ENCODE measurements at places on chromosomes 1 and 21.

- DNase-seq: no peak
Measured at GRCh38 chr1:5238351-5239130, 584.1 kb downstream of the AJAP1 start.

- no peak for DNase-seq
Measured at GRCh38 chr1:24263746-24264145, 55.4 kb upstream of the GRHL3 start.

DNA sequence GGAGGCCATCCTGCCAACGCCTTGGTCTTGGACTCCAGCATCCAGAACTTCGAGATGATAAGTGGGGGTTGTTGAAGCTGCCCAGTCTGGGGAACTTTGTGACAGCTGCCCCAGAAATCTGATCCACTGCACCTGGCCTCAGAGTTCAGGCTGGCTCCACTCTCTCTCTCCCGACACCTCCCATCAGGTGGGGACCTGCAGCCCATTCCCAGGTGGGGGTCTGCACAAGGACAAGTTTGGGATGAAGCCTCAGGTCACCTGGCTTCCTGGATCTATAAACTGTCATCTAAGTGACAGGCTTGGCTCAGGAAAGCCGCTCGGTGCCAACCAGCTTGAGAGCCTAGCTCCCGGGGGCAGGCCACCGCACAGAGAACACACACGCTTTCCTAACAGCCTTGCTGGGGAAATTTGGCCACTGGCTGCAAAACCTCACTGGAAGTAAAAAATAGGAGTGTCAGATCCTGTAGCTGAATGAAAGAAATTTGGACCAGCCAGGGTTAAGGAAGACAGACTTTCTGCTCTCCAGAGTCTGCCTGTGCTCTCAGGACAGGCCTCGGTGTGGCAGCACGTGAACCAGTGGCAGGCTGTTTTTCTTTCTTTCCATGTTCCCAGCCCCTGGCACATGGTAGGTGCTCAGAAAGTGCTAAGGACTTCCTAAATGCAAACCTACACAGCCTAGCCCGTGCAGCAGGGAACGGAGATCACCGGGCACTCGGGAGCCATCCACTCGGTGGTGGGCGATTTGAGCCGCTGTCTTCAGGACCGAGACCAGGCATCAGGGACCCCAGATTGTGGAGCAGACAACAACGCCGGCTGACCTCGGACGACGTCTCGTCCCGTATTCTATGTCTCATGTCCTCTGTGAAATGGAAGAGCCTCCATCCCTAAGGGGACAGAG is 42.6 kb upstream of the LBR start:
- DNase-seq: no peak

DNA sequence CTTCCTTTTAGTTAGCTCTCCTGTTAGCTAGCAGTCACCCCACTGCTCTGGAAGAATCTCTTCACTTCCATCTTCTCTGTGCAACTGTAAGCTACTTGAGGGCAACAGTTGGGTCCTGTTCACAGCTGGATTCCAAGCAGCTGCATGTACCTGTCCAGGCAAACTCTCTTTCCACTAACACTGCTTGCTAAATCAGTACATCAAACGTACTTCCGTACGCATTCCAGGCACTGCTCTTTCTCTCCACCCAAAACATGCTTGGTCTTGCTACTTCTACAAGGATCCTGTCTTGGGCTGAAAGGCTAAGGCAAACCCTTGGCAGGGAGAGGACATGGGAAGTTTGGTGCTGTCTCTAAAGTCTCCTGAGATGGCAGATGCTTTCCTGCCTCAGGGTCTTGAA is 139.2 kb upstream of the CACNA1E start:
- no peak for DNase-seq

DNA sequence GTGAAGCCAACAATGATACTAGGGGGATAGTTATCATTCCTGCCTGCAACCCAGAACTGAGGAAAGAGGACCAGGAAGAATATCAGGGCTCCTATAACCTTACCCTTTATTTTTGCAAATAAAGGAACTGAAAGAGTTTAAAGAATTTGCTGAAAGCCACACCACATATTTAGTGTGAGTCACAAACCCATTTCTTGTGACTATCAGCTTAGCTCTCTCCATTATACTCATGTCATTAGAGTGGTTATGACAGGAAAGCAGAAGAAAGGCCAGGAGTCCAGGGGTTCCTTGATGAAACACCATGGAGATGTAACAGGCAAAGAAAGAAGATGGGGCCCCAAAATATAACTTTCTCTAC is 141.1 kb upstream of the SAMSN1 start:
- no peak for DNase-seq

- no peak for DNase-seq
Measured at GRCh38 chr1:181110013-181110412, 21.5 kb downstream of the IER5 start.

DNA sequence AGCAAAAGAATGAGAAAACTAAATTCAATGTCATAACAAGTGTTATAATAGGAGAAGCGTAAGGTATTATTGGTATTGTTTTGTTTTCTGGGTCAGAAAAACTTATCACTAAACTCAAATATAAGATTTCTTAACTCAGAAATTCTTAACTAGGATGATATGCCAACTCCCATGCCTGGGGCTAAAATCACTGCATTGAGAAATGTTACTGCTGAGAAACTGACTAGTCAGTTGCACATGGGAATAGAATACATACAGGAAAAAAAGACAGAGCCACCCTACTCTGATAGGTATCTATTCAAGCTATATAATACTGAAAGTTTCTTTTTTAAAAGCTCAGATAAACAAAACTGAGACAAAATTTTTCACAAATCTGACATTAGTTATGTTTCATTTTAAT is 56.3 kb downstream of the PRPF38A start:
- no peak for DNase-seq

DNA sequence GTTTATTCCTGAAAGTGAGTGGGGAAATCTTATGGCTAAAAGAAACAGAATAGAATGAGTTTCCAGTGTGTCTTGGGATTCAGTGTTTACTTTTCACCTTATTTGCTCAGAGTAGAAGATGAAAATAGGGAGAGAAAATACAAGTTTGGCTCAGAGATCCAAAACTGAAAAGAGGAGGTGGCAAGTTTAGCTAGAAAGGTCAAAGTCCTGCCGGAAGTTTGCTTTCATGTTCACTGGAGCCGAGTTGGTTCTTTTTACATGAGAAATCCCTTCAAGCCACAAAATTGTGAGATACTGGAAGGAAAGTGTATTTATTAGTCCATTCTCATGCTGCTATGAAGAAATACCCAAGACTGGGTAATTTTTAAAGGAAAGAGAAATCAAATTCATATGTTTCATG is 604.6 kb downstream of the MRPL39 start:
- DNase-seq: no peak

DNA sequence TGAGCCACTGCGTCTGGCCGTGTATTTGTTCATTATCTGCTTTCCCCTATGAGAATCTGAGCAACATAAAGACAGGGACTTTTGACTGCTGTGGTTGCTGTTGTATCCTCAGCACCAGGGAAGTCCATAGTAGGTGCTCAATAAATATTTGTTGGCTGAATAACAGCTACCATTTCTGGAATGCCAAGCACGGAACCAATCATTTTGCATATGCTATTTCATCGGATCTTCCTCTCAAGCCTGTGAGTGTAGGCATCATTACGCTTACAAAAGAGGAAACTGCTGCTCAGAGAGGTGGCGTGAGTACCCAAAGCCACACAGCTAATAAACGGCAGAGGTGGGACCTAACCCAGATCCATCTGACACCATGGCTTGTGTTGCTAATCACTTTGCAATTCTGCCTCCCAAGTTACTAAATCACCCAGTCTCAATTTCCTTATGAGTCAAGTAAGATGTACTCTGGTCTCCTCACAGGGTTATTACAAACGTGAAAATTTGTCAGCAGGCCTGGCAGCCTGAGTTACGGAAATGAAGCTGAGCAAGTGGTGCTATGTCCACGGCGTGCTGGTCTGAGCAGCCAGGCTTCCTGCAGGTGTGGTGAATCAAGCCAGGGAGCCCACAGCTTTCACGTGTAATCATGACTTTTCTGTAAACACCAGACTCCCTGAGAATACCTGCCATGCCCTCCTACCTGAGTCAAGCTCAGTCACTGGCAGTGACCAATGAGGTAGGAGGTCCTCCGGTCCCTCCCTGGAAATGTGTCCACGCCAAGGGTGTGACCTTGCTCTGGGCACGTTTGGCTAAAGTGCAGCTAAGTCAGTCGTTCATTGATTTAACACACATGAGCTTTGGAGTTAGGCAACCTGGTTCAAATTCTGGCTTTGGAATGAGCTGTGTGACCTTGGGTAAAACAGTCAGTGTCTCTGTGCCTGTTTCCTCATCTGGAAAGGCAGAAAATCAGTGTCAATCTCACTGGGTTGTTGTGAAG is 4.8 kb upstream of the RHCE start:
- no peak for DNase-seq

DNA sequence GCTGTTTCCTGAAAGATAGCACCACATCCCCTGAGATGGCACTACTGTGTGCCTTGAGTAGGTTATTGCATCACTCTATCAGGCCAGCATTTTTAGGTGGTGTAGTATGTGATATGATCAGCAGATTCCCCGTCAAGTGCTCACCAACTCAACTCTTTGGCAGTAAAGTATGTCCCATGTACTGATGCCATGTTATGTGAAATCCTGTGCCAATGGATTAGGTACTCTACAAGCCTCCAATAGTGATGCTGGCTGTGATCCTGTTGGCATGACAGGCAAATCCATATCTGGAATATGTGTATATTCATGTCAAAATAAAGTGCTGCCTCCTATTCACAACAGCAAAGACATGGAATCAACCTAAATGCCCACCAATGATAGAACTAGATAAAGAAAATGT is 137.2 kb upstream of the CAMK1G start:
- DNase-seq: no peak

DNA sequence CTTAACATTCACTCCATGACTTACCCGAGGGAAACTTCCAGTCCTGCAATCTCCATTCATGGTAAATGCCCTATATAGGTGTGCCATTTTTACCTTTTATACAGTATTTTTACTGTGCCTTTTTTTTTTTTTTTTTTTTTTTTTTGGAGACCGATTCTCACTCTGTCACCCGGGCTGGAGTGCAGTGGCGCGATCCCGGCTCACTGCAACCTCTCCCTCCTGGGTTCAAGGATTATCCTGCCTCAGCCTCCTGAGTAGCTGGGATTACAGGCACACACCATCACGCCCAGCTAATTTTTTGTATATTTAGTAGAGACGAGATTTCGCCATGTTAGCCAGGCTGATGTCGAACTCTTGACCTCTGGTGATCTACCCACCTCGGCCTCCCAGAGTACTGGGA is 124.4 kb upstream of the PLPPR4 start:
- DNase-seq: no peak

- DNase-seq: no peak
Measured at GRCh38 chr1:25695090-25695770, 78.6 kb downstream of the MAN1C1 start.

DNA sequence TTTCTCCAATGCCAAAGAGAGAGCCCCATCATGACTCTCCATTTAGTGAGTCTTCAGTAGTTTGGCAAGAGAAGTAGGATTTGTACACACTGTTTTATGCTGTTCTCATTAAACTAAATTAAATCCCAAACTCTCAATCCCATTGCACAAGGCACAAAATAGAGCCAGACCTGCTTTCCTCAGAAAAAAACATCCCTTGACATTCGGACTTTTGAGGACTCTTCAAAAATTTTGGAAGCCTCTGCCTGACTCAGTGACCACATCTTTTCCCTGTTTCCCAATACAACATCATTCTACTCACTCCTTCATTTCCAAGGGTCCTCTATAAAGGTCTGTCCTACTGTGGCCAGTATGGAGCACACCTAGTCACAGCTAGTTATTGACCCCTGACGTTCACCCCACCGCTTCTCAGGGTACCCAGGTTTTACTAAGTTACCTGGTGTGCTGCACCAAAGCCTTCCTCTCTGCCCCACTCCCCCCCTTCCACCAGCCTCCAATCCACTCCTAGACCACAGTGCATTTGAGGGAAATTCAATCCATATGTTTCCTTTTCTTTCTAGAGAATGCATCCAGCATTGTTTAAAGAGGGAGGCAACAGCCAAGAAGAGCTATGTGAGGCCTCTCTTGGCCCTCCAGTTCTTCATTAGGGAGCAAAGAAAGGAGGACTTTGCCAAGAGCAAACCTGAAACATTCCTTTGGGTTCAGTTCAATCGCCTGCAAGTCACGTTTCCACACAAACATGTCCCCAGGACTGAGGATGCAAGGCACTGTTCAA is 428.7 kb downstream of the PLPP3 start:
- no peak for DNase-seq

- no peak for DNase-seq
Measured at GRCh38 chr21:42736646-42737350, 83.4 kb downstream of the PDE9A start.

- DNase-seq: no peak
Measured at GRCh38 chr21:33388188-33388587, 15.0 kb upstream of the IFNGR2 start.

DNA sequence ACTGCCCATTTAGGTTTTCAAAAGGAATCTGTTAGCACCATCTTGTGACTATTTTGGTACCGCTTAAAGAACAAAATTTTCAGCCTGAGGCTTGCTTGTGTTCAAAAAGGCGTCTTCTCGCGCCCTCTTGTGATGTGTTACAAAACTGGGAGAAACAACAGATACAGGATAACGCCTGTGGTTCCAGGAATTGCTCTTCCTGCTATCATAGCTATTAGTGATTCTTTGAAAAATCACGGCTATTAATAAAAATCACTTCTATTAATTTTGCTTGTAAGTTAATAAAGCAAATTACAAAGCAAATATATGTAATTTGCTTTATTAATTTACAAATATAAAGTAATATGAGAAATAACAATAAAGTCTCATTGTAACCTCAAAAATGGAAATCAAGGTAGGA is 82.2 kb upstream of the ABCD3 start:
- DNase-seq: no peak

GRCh38 chr1:194809665-194810064 is 1623.3 kb upstream of the B3GALT2 start:
- DNase-seq: no peak

GRCh38 chr1:185533596-185533995 is 200.6 kb upstream of the HMCN1 start:
- DNase-seq: no peak

DNA sequence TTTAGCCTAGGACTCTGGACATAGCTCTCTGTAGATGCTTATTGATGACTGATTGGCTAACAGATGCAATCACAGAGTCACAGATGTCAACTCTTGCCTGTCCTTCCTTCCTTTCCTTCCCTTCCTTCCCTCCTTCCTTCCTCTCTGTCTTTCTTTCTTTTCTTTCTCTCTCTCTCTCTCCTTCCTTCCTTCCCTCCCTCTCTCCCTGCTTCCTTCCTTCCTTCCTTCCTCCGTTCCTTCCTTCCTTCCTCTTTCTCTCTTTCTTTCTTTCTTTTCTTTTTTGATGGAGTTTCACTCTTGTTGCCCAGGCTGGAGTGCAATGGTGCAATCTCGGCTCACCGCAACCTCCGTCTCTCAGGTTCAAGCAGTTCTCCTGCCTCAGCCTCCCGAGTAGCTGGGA is 106.1 kb downstream of the KIF26B start:
- DNase-seq: no peak

GRCh38 chr1:219752645-219753044 is 139.7 kb upstream of the ZC3H11B start:
- no peak for DNase-seq

DNA sequence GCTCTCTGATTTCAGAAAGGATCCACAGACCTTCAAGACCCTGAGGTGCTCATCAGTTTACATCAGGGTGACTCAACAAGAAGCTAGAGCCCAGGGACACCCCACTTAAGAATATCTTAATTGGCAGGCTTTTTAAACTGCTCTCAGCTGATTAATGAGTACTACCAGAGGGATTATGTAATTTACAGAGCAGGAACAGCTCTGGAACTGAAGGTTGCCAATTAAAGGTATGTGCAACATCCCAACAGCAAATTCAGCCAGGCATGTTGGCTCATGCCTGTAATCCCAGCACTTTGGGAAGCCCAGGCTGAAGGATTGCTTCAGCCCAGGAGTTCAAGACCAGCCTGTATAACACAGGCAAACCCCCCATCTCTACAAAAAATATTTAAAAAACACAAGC is 295.7 kb downstream of the SETD4 start:
- DNase-seq: no peak
